BJ (cell line): ENCODE measurements at places on chromosomes 3 and 15.

DNA sequence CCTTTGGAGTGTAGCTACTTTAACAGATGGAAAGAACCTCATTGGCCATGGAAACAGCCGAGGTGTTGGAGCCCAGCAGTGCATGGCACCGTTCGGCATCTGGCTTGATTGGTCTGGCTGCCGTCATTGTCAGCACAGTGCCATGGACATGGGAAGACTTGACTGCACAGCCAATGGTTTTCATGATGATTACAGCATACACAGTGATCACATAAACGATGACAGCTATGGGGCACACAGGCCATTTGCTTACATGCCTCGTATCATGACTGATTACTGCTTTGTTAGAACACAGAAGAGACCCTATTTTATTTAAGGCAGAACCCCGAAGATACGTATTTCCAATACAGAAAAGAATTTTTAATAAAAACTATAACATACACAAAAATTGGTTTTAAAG, 44.1 kb downstream of the PGPEP1L start:
- no peak for DNase-seq

GRCh38 chr15:41661518-41662225, 1.5 kb downstream of the MGA start:
- no peak for DNase-seq

GRCh38 chr3:170102431-170102830, 64.6 kb downstream of the GPR160 start:
- no peak for DNase-seq

GRCh38 chr3:72105306-72105705, 320.4 kb upstream of the PROK2 start:
- DNase-seq, result no peak

GRCh38 chr3:9619180-9619579, 30.1 kb upstream of the MTMR14 start:
- DNase-seq, result no peak

- DNase-seq, result no peak
Measured at GRCh38 chr3:43758592-43759225, 68.0 kb downstream of the ABHD5 start.

DNA sequence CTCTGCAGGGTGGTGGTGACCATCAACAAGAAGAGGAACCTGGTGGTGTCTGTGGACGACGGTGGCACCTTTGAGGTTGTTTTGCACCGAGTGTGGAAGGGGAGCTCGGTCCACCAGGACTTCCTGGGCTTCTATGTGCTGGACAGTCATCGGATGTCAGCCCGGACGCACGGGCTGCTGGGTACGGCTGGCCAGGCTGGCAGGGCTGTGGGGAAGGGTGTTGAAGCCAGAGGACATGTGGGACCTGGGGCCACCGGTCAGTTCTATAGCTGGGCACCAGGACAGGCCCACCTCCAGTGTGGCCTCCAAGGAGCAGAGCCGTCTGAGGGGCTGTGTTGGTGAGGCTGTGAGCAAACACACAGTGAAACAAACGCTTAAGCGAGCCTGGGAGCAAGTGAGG, 3.9 kb upstream of the ITIH3 start:
- DNase-seq, result no peak

DNA sequence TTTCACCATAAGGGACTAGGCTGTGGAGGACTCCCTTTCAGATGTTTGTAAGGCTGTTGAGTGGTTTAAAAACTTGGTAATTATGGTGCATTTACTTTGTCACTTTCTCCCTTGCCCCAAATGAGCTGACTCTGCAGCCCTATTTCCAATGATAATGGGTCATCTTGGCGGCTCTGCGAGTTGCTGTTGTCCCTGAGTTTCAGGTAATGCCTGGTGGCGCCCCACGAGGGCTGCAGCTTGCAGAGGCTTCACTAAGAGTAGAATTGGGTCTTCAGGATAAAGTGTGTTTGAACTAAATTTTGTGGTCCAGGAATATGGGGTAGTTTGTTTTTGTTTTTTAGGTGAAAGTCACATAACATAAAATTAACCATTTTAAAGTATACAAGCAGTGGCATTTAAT, 450.1 kb upstream of the CFAP20DC start:
- no peak for DNase-seq

GRCh38 chr3:194573680-194574437, 59.4 kb downstream of the TMEM44 start:
- no peak for DNase-seq

- DNase-seq, result no peak
Measured at GRCh38 chr3:115255197-115255585, 108.1 kb upstream of the ZBTB20 start.

DNA sequence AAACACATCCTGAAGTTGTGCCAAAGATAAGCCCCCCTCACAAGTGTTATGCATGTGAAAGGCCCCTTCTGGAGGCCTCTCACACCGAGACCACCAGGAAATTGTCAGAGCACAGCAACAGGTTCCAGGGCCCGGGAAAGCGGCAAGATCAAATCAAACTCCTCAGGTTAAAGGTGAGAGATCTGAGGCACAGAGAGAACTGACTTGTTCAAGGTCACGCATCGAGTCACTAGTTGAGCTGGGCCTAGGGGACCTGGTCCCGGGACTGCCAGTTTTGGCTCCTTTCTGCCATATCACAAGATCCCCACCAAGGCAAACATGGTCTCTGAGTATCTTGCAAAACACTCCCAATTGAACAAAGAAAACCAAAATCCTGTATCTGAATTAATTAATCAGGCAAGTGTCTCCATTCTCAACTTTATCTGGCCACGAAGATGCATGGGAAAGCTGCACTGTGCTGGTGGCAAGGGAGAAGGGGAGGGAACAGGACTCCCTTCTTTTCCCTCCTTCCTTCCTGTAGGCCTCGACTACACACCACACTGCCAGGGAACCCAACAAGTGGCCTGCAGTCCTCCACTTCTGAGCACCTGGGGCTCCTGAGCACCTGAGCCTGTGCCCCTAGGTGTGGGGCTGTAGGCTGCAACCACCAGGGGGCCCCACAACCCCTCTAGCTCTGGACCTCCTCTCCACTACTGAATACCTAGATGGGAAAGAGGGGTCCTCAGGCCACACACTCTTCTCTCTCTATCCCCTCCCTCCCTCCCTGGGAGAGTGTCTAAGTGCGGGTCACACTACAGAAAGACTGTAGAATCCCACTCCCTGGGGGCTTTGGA, 37.3 kb downstream of the ANP32A start:
- no peak for DNase-seq

- no peak for DNase-seq
Measured at GRCh38 chr15:44308415-44308814, 19.9 kb downstream of the GOLM2 start.

- no peak for DNase-seq
Measured at GRCh38 chr3:16355828-16356227, 90.8 kb downstream of the OXNAD1 start.

- no peak for DNase-seq
Measured at GRCh38 chr3:98966862-98967546, 65.5 kb upstream of the DCBLD2 start.

DNA sequence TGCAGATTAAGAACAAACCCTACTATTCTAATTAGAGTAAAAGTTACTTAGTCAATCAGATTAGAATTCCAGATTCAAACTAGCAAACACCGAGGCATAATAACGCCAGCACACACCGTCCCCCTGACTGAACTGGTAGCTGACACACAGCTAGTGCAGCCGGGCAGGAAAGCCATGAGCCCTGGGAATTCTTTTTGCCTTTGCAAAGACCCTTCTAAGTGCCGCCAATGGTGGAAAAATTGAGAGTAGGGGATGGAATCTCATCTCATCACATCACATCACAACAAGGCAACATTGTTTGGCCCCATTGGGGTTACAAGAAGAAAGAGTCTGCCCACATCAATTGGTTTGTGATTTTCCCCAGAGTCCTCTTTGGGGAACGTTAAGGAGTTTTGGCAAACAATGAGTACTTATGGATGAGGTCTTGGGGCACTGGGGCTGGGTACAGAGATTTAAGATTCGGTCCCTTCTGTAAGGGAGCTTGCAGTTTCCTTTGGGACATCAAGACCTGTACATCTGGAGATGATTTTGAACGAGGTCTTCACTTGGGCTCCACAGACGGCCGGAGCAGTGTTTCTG, 120.4 kb upstream of the MEF2A start:
- no peak for DNase-seq

GRCh38 chr3:93994056-93994455, 14.1 kb downstream of the ARL13B start:
- no peak for DNase-seq

DNA sequence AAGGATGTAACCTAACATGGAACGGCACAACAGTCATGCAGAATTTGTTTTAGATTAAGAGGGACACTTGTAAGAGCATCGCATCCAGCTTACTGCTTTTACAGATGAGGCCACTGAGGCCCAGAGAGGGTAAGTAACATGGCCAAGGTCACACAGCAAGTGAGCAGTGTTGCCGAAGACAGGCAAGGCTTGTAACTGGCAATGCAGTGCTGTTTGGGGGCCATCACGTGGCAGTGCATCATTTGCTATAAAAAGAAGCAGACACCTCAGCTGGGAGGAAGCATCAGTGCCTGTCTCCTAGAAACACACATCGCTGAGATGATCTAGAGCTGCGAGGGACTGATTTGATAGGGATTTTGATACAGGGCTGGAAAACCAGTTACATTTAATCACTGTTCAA, 108.2 kb upstream of the PROK2 start:
- no peak for DNase-seq

- no peak for DNase-seq
Measured at GRCh38 chr3:51522273-51522962, 16.1 kb upstream of the RAD54L2 start.

DNA sequence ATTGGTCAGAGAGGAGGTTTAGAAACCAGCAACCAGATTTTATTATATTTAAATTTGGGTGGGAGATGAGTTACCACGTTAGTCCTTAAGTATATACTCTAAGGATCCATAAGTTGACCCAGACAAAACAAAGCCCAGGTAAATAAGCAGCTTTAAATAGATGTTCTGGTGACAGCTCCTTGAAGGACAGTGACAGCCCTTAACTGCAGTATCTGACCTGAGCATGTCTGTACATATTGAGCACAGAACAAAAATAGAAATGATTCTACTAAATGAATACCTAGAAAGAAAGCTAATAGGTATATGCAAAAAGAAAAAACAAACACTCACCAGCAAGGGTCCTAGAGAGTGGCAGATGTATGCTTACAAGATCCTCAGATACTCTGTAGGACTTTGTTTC, 63.0 kb downstream of the UBR1 start:
- DNase-seq, result no peak
